ENCODE measurements at places on chromosomes 2 and 18.

GRCh38 chr2:213923543-213923942 is 487.3 kb upstream of the VWC2L start:
- DNase-seq = no peak

- DNase-seq = no peak
These were observed 174.8 kb downstream of the BCL2 start for GRCh38 chr18:63144748-63145147.

DNA sequence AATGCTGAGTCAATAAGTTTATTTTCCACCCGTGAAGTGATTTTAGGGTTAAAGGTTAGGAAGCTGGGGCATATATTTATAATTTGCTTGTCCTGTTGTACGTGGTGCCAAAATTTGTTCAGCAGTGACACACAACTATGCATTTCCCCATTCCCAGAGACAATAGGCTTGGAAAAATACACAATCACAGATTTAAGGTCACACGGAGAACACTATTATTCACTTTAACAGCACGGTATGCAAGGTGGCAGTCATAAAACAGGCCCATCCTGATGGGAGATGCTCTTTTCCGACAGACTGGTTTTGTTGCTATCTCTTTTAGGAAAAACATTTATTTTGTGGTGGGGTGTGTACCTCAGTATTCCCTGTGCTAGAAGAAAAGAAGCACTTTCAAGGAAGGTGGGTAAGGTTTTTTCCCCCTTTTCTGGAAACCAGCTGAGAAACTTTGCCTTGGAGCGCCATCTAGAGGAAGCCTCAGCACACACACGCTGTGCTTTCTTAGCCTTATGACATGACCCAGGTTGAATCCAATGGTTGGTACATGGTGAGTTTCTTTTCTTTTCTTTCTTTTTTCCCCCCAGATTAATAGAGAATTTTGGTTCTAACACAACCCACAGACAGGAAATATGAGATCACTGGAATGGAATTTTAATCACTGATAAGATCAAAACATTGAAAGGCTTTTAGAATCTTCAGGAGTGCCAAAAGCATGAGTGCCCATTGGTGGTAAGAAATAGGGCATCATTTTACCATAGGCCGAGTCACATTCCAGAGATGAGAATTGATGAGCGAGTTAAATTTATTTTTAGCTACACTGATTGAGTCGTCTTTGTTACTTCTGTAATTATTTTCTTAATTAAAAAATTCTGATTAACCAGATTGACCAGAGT is 332.1 kb downstream of the AGPS start:
- peak; percentile 40 for DNase-seq

- DNase-seq = no peak
These were observed 482.0 kb downstream of the TSN start for GRCh38 chr2:122237450-122237849.

GRCh38 chr2:28011322-28011737 is 120.8 kb downstream of the BABAM2 start:
- no peak for DNase-seq

DNA sequence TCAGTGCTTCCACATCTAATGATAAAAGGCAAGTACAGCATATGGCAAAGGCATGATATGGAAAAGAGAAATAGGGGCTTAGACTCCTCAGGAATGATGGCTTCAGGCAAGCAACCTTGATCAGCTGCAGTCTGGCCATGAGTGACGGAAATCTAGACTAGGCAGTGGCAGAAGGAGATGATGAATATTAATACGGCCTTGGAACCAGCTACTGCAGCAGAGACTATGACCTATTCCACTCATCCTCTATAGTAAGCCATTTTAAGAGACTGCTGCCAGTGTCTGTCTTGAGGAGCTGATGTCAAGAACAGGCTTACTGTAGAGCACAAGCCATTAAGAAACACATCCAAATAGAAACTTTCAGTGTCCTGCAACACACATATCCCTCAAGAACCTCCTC is 23.7 kb downstream of the ASXL2 start:
- DNase-seq = no peak

GRCh38 chr2:173432049-173432754 is 77.5 kb downstream of the CDCA7 start:
- DNase-seq = peak; percentile 6

DNA sequence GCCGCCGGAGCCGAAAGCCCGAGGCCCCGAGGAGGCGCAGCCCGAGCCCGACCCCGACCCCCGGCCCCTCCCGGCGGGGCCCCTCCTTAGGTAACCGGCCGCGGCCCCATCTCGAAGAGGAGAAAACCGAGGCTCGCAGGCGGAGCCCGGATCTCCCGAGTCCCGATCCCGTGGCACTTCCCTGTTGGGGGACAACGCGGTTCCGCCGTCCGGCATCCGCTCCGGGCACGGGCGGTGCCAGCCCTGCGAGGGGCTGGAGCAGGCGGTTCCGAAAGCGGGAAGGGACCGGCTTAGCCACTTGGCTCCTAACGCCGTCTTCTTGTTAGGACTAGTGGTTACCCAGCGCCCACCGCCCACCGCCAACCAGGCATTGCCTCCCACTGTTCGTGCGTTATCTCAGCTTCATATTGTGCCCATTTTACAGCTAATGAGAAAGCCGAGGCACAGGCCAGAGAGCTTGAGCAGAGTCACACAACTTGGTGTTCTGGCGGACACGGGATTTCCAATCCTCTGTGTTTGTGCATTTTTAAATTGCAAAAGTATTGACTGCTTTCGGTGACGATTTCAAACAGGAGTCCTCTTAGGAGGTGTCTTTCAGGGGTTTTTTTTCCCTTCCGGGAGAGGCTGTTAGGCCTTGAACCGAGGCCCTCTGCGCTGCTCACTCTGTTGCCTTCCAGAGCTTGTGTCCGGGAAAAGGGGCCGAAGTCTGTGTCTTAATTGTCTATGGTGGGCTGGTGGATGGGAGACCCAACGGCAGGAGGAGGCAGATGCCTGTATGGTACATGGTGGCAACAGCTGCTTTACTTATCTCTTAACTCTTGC is 562 bp downstream of the CENPA start:
- peak; percentile 18 for DNase-seq

DNA sequence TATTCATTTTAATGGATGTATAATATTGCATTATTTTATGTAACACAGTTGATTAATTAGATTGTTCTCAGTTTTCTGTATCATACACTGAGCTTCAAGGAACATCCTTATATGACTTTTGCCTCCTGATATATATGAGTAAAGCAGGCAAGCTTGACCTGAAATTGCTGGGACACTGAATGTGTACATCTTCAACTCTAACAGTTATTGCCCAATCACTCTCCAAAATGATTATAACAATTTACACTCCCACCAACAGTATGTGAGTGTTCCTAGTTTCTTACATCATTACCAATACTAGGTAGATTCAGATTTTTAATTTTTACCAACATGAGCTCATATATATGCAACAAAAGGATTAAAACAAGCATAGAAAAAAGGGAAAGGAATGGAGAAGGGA is 379.4 kb downstream of the SETBP1 start:
- no peak for DNase-seq

DNA sequence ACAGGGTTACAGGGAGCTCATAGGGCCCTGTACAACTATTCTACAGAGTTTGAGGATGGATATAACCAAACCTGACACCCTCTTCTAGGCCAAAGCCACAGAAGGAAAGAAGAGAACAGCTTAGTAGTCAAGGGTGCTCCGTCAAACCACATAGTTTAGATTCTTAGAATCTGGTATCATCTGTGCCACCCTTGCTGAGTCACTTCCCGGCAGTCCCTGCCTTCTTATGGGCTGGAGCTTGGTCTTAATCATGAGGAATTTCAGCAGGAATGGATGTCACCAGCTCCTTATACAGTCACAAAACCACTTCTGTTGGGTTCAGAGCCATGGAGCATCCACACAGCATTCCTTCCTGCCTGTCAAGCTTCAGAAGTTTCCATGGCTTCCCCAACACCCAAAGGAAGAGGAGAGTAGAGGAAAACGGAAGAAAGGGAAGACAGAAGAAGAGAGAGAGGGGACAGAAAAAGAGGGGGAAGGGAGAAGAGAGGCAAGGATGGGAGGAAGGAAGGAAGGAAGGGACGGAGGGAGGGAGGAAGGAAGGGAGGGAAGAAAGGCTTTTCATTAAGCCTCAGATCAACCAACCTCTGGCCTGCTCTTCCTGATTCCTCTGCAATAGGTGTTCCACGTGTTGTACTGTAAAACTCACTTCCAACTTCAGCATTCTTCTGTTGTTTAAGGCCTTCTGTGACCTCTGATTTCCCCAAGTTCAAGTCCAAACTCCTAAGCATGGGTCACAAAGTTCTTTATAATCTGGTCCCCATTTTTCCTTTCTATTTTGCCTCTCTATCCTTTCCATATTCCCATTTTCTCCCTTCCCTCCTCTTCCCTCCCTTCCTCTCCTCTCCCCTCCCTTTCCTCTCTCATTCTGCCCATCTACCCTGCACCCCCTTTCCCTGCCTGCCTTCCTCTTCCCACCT is 246.1 kb upstream of the TNP1 start:
- peak; percentile 97 for DNase-seq

- no peak for DNase-seq
These were observed 802 bp upstream of the SAP130 start for GRCh38 chr2:128028668-128029054.

- no peak for DNase-seq
These were observed 13.2 kb upstream of the CTIF start for GRCh38 chr18:48525671-48526070.

DNA sequence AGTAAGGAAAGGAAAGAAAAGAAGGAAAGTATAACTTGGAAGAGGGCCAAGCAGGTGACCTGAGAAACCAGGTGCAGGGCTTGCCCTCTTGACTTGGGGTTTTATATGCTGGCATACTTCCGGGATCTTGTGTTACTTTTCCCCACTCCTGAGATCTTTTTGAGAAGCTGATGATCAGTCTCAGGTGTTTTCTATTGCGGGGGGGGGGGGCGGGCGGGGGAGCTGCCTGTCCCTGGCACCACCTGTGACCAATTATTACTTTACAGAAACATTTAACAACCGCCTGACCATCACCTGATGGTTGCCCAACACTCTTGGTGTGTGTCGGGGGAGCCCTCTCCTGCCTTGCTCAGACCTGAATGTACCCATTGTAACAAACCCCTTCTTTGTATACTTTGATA is 6.9 kb upstream of the CASP10 start:
- no peak for DNase-seq

- DNase-seq = no peak
These were observed 60.2 kb upstream of the FAM117B start for GRCh38 chr2:202574541-202574940.

- peak; percentile 71 for DNase-seq
These were observed 24.6 kb downstream of the MAIP1 start for GRCh38 chr2:199979832-199980628.

- DNase-seq = no peak
These were observed 67.8 kb downstream of the PSMG2 start for GRCh38 chr18:12770469-12771219.

DNA sequence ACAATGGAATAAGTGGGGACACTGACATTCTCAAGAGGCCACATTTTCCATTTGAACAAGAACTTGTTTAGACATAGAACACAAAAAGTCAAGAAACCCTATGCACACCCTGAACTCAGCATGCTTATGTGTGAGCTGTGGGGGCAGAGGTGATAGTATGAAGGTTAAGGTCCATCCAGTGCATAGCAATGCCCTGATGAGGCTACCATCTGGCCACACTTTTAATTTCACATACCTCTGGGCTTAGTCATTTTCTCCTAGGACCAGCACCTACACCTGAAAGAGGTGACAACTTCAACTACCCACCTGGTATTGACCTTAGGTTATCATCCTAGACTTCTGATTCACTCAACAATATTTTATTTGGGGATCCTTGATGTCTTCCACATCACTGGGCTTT is 139.8 kb downstream of the PIK3C3 start:
- DNase-seq = no peak

- no peak for DNase-seq
These were observed 110.0 kb downstream of the TCF4 start for GRCh38 chr18:55477860-55478581.

DNA sequence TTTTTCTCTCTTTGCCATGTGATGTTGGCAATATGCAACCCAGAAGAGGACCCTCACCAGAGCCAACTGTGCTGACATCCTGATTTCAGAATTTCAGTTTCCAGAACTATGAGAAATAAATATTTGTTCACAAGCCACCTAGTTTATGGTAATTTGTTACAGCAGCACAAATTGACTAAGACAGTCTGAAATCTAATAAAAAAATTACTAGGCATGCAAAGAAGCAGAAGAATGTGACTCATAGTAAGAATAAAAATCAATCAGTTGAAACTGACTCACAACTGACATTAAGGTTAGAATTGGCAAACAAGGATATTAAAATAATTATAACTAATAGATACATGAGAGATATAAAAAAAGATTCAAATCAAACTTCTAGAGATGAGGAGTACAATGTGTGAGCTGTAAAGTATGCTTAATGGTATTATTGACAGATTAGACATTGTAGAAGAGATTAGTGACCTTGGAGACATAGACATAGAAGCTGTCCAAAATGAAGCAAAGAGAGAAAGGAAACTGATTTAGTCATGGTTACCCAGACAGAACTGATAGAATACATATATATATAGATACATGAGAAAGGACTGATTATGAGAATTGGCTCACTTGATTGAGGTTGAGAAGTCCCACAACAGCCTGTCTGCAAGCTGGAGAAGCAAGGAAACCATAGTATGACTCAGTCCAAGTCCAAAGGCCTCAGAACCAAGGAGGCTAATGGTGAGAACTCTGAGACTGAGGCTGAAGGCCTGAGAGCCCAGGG is 27.8 kb upstream of the TTC39C start:
- DNase-seq = no peak

DNA sequence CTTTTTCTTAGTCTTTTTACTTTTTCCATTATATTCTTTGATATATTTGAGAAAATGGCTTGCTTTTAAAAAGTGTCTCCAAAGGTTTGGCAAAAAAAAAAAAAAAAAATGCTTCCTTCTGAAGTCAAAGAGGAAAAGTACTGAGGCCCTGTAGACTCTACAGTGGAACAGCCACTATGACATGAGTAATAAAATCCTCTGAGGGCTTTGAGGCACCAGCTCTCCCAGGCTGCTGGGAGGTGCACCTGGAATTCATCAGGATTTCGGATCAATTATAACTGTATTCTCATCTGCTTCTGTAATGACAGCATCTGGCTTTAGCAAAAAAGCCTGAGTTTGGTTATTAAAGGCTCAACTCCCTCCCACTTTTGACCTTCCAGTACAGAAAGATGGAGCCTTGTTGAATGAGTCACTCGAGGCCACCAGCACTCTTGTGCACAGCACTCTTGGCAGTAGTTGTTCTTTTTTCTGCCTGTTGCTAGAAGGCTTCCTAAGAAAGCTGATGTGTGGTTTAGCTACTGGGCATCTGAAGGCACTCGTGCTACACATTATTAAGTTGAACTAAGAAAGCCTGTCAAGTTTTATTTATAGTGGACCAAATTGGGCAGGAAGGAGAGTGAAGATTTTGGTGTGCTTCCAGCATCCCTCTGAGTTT is 131.3 kb downstream of the PRPF40A start:
- DNase-seq = peak; percentile 90
